Forelimb muscle (tissue), 1 donor: ENCODE measurements at places on chromosomes 2 and 18. TPM values are rescaled to one million over a fixed set of nuclear protein-coding genes. Genes with fewer than 3 reads are reported as not detected.

GRCh38 chr2:23934259-23934658, 6.0 kb upstream of the UBXN2A start:
- DNase-seq, result no peak

- DNase-seq, result no peak
These were observed 1.2 kb downstream of the GYPC start for GRCh38 chr2:126657148-126657635.

NT5DC4 gene
- polyA plus RNA-seq, result 0.09 TPM

DNA sequence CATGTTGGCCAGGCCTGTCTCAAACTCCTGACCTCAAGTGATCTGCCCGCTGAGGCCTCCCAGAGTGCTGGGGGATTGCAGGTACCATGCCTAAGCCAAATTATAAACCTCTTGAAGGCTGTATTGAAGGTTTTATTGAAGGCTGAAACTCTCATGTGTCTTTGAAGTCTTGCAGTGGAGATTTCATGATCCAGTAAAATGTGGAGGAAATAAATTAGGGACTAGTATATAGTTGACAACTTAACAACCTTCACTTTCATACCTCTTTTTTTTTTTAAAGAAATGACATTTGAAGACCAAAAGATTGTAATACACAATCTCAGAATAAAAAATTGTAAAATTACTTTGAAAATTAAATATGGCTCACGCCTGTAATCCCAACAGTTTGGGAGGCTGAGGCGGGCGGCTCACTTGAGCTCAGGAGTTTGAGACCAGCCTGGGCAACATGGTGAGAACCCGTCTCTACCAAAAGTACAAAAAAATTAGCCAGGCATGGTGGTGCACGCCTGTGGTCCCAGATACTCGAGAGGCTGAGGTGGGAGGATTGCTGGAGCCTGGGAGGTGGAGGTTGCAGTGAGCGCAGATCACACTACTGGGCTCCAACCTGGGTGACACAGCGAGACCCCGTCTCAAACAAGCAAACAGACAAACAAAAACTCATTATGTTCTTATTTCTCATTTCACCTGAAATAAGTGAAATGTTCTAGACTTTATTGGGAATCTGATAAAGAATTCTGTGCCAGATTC, 8.0 kb downstream of the EML4 start:
- DNase-seq, result no peak

GRCh38 chr18:25237571-25238267, 114.2 kb downstream of the ZNF521 start:
- no peak for DNase-seq

- DNase-seq, result no peak
These were observed 205.1 kb downstream of the NDUFA10 start for GRCh38 chr2:239819974-239820555.

SPDYA gene
- polyA plus RNA-seq, result 1.2 TPM
